ENCODE measurements at places on chromosomes 12 and 14.

DNA sequence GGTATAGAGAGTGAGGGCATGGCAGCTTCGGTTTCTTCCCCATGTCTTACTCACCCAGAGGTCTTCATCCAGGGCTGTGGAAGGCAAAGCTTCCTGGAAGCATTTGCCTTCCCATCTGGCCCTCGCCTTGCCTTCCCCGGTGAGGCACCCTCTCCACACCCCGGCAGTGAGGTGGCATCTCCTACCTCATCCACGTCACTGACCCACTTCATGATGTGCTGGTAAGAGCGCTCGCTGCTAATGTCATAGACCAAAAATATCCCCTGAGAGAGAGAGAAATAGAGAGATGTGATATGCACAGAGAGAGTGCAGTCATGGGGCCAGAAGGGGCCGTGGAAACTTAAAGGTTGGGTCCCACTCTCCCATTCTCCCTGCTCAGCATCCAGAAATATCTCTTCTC, 8.3 kb upstream of the GPX2 start:
- no peak for DNase-seq

- no peak for DNase-seq
Measured at GRCh38 chr12:19144985-19145384, 15.5 kb downstream of the PLEKHA5 start.

DNA sequence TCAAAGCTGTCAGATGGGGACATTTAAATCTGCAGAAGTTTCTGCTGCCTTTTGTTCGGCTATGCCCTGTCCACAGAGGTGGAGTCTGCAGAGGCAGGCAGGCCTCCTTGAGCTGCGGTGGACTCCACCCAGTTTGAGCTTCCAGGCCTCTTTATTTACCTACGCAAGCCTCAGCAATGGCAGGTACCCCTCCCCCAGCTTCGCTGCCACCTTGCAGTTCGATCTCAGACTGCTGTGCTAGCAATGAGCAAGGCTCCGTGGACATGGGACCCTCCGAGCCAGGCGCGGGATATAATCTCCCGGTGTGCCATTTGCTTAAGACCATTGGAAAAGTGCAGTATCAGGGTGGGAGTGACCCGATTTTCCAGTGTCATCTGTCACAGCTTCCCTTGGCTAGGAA, 115.5 kb downstream of the FUT8 start:
- no peak for DNase-seq

- no peak for DNase-seq
Measured at GRCh38 chr14:69594846-69595245, 16.6 kb upstream of the SUSD6 start.

- no peak for DNase-seq
Measured at GRCh38 chr14:54719406-54719805, 152.5 kb downstream of the SAMD4A start.

GRCh38 chr14:21985081-21985480, 311.5 kb upstream of the OR4E1 start:
- no peak for DNase-seq

DNA sequence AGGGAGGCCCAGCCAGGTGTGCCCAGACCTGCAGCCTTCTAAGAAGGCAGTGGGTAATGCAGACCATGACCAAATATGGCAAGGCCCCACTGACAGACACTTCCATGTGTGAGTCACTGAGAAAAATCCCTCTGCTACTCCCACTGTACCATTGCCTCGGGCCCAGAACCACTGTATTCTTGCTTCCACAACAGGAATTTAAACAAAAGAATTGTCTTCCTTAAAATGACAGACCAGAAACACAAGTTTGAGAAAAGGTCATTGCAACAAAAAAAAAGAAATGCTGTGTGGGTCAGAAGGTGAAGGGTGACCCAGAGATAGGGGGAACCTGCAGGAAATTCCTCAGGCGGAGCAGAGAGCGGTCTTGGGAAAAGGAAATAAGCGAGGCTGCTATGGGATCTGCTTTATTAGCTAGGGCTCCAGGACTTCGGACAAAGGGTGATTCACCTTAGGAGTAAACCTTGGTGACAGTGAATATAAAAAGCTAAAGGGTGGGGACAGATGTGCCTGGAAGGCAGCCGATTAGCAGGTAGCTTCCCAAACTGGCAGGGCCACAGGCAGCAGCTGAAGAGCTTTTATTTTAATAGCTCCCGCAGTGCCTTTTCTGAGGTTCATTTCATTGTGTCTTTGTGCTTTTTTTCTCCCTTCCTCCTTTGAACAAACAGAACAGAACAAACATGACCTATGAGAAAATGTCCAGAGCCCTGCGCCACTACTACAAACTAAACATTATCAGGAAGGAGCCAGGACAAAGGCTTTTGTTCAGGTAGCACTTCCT, 185.3 kb upstream of the BCL2L14 start:
- DNase-seq = no peak
